AG10803 (cell line): ENCODE measurements at places on chromosomes 2 and 18.
A peak's percentile ranks its signal among the peaks of the same experiment; 100 is the strongest.

GRCh38 chr2:128526455-128526976 lies 207.8 kb upstream of the HS6ST1 start:
- no peak for DNase-seq

DNA sequence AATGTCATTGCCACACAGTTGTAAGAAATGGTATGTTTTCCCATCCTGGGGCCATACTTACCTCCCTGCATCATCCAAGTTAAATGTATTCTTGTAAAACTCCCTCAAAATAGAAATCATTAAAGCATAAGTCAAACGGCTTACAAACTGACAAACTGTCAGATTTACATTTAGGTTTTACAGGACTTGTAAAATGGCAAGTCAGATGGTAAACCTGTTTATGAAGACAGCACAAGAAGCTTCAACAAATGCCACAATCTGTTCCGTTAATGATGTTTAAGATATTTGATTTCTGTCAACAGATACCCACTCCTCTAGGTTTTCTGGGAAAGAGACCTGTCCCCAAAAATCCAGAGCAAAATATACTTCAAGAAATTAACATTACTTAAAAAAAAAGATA lies 197.2 kb downstream of the PID1 start:
- no peak for DNase-seq

- no peak for DNase-seq
These were observed 16.8 kb downstream of the AP1S3 start for GRCh38 chr2:223820549-223820948.

DNA sequence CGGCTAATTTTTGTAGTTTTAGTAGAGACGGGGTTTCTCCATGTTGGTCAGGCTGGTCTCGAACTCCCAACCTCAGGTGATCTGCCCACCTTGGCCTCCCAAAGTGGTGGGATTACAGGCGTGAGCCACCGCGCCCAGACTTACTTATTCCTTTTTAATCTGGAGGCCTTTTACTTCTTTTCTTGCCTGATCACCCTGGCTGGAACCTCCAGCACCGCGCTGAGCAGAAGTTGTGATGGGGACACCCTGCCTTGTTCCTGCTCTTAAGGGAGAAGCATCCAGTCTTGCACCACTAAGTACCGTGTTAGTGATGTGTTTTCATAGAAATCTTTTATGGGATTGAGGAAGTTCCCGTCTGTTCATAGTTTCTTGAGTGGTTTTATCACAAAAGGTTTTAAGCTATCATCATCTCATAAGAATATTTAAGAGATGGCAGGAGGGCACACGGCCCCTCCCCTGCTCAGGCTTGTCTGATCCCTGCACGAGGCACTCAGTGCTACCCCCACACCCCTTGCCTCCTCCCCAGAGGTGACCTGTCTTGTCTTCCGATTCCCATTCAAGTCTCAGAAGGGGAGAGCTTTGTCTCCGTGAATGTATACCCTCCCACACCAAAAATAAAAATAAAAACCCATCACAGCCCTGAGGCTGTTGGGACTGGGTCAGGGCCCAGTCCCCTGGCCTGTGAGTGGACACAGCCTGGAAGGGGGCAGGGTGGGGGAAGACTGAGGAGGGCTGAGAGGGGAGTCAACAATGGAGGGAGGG lies 65.3 kb upstream of the SMAD7 start:
- DNase-seq, result no peak

GRCh38 chr18:35324926-35325655 lies 19.1 kb downstream of the ZNF24 start:
- DNase-seq, result no peak

DNA sequence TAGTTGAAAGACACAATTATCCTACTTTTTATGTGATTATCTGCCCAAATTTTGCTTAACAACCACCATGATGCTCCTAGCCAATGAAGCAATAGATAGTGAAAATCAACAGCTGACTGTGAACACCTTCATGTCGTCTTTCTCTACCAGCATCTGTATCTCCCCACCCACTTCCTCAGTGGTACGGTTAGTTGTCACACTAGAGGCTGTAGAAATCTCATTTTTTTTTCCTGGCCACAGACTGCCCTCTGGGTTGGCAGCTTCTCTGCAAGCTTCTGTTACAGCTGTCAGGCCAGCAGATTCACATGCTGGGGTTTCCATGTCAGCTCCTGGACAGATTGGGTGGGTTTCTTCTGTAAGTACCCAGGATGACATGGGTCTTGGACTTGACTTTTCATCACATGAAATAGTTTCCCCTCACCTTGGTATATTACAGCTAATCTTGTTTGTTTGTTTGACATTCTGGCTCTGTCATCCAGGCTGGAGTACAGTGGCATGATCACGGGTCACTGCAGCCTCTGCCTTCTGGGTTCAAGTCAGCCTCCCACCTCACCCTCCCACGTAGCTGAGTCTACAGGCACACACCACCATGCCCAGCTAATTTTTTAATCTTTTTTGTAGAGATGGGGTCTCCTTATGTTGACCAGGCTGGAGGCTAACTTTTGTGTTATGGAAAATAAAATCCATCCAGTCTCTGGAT lies 24.3 kb downstream of the STAT4 start:
- DNase-seq, result no peak

DNA sequence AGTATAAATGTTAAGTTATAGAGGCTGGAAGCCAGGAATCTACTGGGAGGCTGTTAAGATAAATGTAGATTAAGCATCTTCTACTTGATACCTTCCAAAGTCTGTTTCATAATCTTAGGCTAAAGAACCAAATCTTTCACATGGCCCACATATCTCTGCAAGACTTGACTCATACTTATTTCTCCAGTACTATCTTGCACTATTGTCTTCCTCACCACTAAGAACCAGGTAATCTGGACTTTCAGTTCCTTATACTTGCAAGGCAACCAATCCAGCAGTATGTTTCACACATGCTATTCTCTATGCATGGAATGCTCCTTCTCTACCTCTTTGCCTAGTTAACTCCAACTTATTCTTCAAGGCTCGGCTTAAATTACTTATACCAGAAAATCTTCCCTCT lies 62.2 kb downstream of the RBMS1 start:
- DNase-seq, result no peak

GRCh38 chr18:62857263-62857976 lies 142.1 kb downstream of the PHLPP1 start:
- no peak for DNase-seq

DNA sequence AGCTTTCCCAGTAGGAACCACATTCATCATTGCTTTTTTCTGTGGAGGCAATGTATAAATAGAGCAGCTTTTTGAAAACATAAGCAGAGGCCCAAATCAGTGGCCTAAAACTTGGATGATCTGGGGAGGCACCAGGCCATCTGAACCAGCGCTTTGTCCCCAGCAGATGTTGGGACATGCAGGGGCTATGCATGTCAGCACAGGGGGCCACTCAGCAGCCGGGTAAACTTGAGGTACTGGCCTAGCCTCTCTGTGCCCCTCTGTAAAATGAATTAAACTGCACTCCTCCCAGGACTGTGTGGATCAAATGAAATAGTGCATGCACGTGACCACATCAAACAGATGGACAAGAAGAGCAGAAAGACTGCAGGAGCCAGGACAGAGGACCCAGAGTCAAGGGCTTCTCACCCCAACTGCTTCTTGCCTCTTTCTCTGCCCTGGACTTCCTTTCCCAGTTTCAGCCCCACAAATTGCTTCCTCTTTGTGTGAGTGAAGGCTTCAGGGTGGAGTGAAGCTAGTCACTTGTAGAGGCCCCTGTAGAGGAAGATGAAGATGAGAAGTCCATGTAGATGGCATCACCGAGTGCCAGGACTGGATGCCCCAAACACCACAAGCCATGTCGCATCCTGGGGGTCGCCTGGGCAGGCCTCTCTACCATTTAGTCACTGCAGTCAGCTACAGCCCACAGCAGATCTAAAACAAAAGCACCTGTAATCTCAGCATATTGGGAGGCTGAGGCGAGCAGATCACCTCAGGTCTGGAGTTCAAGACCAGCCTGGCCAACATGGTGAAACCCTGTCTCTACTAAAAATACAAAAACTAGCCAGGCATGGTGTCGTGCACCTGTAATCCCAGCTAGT lies 53.2 kb downstream of the IMPA2 start:
- DNase-seq, result no peak

GRCh38 chr2:228768818-228769217 lies 502.3 kb downstream of the PID1 start:
- peak; percentile 84 for DNase-seq

DNA sequence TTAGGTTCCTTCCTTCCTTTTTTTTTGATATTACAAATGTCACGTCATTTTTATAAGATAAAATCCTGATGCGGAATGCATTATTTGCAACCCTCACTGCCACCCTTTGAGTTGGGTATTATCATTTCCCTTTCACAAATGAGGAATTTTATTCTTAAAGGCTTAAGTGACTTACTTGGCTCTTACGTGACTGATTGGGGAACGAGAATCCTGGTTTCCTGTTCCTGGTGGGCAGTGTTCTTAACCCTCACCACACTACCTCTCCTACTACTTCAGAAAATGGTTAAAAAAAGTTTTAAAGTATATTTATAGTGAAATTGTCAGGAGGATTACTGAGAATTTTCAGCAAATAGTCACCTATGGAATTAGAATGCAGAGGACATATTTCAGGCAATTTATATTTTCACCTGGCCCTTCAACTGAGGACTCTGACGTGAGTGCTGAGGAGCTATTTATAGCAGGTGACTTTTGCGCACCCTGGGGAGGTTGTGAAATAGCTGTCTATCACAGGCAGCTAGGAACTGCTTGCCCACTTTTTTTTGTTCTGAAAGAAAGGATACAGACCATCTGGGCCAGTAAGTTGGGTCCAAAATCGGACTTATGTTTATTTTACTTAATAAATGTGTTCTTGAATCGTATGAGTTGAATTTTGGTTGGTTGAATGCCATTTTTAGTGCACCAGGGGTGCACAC lies 18.7 kb upstream of the RASGRP3 start:
- DNase-seq, result peak; percentile 40

DNA sequence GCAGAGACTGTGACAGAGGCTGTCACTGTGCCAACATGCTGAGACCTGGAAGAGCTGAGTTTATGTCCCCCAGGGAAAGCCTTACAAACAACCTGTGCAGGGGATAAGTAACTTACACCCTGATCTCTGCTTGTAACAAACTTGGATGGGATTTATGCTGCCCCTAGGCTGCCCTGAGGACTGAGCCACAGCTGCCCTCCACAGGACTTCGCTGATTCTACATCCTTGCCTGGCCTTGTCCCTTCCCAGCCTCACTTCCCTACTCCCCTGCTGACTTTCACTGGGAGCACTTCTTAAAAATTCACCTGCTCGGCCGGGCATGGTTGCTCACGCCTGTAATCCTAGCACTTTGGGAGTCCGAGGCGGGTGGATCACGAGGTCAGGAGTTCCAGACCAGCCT lies 45.9 kb upstream of the ASAP2 start:
- no peak for DNase-seq

- DNase-seq, result no peak
These were observed 227.4 kb downstream of the DCC start for GRCh38 chr18:52567360-52567759.

DNA sequence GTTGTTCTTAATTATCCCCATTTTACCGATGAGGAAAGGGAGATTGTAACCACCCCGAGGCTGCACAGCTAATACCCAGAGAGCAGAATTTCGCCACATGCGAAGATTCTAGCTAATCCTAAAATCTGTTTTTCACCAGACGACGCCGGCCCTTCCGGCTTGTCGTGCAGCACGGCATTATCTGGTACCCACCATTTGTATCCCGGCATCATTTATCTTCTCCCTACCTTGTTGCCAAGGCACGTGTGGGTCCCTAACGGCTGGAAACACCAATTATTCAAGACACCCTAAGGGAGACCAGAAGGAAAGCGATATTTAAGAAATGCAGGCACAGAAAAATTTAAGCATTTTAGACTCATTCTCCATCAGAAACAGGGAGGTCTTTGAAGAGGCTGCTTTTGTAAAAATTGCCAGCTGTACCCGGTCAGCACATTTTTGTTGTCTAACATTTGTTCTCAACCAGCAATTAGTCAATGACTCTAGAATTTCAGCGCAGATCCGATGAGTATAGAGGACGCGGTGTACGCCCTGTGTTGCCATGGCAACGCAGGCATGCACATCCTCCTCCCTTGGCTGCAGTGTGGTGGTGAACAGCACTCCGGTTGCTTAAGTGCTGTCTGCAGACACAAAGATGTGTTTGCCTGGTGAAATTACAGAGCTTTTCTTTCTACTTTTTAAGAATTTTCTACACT lies 111.6 kb downstream of the AGAP1 start:
- peak; percentile 99 for DNase-seq

GRCh38 chr2:102080451-102081242 lies 61.9 kb upstream of the IL1R1 start:
- DNase-seq, result peak; percentile 73

GRCh38 chr2:102770506-102770905 lies 8.7 kb downstream of the TMEM182 start:
- DNase-seq, result peak; percentile 23

DNA sequence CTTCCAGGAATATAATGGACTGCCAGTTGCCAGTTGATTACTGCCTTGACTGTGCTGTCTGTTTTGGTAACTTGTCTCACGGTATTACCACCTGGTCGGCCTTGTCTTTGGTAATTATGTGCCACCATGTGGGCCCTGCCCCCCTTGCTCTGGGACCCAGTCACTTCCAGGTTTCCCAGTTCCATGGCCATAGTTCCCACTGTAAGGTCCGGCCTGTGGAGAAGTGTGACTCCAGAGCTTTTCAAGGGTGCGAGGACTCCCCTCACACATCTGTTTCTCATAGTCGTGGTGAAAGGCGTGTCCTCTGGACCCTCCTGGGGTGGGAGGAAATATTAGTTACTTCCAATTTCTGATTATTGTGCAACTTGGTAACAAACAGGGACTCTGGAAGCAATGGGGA lies 150.5 kb downstream of the SEPTIN10 start:
- DNase-seq, result no peak

DNA sequence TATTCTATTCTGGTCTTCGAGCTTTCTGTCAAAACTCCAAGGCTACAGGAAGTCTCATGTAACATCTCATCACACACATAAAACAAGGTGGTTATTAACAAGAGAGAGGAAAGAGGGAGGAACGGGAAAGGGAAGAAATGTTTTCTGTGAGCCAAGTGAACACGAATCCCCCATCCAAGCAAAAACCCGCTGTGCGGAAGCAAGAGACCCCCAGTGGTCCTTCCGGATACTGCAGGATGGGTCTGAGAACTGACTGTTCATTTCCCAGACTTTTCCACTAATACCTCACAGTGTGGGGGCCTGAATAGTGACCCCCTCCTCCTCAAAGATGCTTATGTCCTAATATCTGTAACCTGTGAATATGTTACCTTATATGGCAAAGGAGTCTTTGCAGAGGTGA lies 19.0 kb upstream of the DIPK1C start:
- no peak for DNase-seq
